RWPE1 (cell line): ENCODE measurements at places on chromosomes 13 and 19.

DNA sequence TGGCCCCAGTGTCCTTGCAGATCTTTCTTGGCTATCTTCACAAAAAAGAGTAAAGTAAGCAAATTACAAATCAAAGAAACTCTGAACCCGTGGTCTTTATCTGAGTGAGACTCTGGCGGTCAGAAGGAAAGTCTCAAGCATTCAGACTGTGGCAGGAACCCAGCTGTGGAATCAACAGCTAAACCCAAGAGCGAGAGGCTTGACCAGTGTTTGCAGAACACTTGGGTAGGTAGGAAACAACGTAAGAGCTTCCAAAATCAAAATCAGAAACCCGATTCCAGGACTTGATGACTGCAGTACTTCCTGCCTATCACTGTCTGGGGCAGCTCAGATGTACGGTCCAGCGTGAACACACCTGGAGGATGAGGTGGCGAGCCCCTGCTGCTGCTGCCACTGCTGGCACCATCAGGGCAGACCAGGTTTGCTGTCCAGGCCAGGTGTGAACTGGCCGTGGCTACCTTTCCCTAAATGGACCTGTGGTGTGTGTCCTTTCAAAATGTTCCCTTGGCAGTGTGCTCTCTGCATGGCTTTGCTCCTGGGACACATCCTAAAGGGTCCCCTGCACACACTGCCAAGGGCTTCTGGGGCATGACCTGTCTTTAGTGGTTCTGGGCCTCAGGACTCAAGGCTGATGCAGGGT, 9.5 kb downstream of the TUBA3C start:
- no peak for DNase-seq

DNA sequence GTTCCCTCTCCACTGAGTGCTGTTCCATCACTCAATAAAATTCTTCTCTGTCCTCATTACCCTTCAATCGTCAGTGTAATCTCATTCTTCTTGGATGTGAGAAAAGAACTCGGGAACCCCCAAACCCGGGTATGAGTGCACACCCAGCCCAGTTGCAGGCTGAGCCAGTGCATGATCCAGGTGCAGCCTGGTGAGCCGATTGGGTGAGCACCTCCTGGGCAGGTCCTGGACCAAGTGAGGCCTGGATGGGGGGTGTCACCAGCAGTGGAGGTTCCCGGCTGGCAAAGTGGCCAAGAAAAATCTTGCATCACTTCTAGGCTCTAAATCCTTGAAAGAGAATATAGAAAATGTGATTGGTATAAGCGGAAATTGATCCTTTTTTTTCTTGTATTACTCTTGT, 878.8 kb upstream of the KLHL1 start:
- no peak for DNase-seq

- DNase-seq = no peak
Measured at GRCh38 chr13:98795220-98795619, 42.7 kb upstream of the SLC15A1 start.

DNA sequence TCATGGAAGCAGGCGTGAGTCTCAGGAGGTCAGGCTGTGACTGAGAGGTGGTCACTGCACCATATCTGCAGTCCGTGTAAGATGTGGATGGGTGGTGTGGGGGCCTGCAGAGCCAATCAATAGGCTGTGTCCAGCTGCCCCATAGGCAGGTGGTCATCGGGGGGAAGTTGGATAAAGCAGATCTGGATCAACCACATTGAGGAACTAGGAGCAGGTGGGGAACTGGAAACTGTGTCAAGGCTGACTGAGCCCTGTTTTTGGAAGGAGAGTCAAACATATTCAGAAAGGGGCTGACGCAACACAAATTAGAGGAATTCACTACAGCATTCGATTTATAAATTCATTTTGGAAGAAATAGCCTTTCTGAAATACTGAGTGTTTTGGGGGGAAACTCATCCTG, 15.0 kb downstream of the CLEC4M start:
- no peak for DNase-seq

- DNase-seq = no peak
Measured at GRCh38 chr13:22432690-22433089, 748.1 kb upstream of the SGCG start.

DNA sequence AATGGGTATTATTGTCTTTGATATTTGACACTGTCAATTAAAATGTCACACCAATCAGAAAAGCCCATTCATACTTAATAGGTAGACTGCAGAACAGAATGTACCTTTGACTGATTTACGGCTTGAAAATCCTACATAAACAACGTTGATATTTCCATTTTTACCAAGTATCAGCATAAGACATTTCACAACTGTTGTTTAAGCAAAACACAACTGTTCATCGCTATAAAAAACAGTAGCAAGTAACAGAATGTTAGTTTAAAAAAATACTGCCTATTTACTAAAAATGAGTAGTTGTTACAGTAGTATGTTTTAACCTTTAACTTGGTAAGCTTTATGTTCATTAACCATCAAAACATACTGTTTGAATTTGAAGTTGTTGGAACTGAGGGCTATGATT, 1096.6 kb downstream of the PCDH17 start:
- DNase-seq = no peak

GRCh38 chr19:1253514-1254080, 5.2 kb downstream of the MIDN start:
- DNase-seq = no peak

GRCh38 chr13:38752686-38753085, 65.8 kb downstream of the FREM2 start:
- no peak for DNase-seq

- no peak for DNase-seq
Measured at GRCh38 chr13:99040536-99041131, 62.8 kb upstream of the DOCK9 start.

GRCh38 chr19:49581007-49581508, at the start of gene PRRG2:
Gene PRRG2 (plus strand): TSS chr19:49581316. CDS start chr19:49583220, 1,904 bp downstream.
- no peak for DNase-seq

GRCh38 chr19:41154060-41154459, 39.0 kb upstream of the CYP2S1 start:
- DNase-seq = no peak

DNA sequence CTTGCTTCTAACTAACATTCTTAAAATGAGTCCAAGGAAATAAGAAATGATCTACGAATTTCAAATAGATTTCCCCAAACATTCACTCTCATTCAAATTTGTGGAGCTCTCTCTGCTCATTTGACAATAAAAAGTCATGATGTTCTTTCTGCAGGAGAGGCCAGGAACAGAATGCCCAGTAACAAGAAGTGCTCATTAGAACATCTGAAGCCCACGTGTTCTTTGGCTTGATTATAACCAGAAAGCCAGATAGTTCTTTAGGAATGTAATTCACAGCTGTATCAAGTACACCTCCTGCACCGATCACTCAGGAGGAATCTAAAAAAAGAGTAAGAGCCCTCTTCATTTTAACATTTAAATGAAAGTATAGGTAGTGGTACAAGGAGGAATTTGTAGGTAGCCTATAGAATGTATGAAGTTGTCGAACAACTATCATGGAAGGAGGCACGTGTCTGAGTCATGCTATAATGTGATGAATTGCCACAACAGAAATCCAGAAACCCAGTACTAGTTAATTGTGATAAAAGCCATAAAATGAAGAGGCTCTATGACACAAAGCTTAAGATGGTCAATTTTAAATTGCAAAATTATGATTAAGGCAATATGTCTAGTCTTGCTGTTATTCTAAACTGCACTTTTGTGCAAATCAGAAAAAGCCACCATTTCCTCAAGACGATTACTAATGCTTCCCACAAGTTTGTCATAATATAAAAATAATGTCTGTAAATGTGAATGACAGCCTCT, 12.8 kb downstream of the MEDAG start:
- DNase-seq = peak; percentile 13

GRCh38 chr13:35159041-35159440, 217.0 kb downstream of the NBEA start:
- no peak for DNase-seq

- no peak for DNase-seq
Measured at GRCh38 chr13:94394723-94395122, 84.8 kb downstream of the DCT start.

- DNase-seq = peak; percentile 80
Measured at GRCh38 chr19:40623403-40624251, 22.5 kb downstream of the LTBP4 start.

- peak; percentile 17 for DNase-seq
Measured at GRCh38 chr13:25286308-25286968, 850 bp downstream of the MTMR6 start.

DNA sequence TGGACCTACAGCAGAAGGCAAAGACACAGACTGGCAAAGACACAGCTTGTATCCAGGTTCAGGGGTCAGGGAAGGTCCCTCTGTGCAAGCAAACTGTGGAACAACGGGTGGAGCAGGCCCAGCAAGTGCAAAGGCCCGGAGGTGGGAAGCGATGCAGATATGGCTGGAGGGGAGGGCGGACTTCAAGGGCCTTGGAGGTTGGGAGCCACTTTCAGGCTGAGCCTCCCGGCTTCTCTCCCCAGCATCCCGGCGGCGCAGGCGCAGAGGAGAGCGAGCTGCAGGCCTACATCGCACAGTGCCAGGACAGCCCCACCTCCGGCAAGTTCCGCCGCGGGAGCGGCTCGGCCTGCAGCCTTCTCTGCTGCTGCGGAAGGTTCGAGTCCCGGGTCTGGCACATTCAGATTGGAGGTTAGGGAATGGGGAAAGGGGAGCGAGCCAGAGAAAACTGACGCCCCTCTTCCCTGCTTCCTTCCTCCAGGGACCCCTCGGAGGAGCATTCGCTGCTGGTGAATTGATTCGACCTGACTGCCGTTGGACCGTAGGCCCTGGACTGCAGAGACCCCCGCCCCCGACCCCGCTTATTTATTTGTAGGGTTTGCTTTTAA, 2.1 kb upstream of the PNPLA6 start:
- no peak for DNase-seq

GRCh38 chr19:48469289-48469881, at the start of gene CYTH2:
Gene CYTH2 (plus strand): TSS chr19:48469369. CDS start chr19:48469508, 139 bp downstream.
- DNase-seq = peak; percentile 70

DNA sequence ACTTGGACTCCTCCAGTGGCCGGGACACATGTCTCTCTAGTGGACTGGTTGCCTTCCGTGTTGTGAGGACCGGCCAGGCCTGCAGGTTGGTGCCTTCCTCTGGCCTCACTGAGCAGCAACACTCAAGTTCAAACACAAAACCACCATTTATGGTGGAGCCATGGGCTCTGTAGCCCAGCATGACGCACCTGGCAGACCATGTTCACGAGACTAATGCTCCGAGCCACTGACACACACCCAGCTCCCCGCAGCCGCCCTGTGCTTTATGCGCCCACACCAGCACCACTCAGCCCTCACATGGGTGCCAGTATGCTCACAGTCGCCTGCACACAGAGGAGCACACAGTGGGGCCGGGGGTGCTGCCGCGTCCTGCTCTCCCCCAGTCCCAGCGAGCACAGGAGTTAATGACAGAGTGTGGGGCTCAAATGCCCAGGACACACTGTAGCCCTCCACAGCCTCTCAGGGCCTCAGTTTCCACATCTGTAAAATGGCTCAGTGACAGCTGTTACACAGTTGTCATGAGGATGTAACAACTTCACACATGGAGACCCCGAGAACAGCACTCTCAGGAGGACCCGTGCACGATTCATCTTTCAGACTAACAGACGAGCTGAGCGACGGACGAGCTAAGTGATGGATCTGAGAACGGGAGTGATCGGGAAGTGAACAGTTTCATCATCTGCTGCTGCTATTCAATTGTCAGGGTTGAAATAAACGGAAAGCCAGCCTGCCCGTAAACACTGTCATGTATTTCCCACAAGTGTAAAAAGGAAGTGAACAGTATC, 7.8 kb downstream of the GAS6 start:
- DNase-seq = no peak

DNA sequence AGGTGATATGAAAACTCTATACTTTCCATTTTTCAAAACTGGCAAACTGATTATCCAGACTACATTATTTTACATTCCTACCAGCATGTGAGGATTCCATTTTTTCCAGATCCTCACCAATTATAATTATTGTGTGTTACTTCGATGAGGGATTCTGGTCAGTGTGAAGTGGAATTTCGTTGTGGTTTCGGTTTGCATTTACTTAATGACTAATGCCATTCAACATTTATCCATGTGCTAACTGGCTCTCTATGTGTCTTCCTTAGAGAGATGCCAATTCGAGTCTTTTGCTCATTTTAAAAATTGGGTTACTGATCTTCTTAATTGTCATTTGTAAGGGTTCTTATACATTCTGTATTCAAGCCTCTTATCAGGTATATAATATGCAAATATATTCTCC, 1551.3 kb upstream of the MIR17HG start:
- no peak for DNase-seq

DNA sequence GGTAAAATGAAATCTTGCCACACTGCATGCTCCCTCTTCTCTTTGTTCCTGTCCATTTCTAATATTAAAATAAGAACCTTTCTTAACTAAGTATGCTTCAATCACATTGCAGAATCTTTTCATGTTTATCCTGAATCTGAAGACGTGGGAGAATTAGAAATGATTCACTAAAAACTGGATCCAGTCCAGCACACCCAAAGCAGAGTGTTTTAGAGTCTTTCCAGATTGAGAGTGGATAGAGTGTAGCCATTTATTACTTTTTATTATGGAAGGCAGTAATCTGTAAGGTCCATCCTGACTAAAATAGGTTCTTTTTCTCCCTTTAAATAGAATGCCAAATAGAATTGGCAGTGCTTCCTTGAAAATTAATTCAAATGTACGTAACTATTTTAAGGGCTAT, 453.5 kb downstream of the TDRD3 start:
- no peak for DNase-seq

- DNase-seq = no peak
Measured at GRCh38 chr13:46679369-46680120, 117.4 kb downstream of the ESD start.
